Pancreas (tissue), 10 donors: ENCODE measurements at places on chromosomes 11 and 22. TPM values are rescaled to one million over a fixed set of nuclear protein-coding genes. Genes with fewer than 3 reads are reported as not detected.

The RNF141 gene
- polyA plus RNA-seq: 7.8 TPM

DNA sequence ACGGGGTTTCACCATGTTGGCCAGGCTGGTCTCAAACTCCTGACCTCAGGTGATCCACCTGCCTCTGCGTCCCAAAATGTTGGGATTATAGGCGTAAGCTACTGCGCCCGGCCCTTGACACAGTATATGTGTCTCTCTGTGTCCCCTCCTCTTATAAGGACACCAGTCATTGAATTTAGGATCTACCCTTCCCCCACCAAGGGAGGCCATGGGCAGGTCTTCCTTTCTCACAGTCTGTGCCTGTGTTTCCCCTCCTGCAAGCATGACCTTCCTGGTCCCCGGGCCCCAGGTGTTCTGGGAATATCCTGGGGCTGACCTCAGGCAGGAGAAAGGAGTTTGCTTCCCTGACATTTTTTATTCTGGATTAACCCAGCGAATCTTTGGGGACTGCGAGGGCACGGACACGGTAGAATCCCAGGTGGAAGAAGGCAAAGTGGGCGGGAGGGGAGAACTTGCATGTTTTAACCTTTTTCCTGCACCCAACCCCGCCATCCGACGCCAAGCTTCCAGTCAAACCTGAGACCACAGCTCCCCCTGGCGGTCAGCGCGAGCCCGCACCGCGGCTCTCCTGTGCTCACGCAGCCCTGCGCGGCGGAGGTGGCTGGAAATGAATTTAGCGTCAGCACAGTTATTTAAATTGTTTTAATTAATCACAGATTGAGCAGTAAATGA lies 42.1 kb upstream of the ISX start:
- H3K4me3 ChIP-seq: no peak overlapping the region
- no peaks in the 10 kb centered on the region for H3K4me1 ChIP-seq
- no peaks in the 10 kb centered on the region for H3K27me3 ChIP-seq
- H3K27ac ChIP-seq: no peak overlapping the region

DNA sequence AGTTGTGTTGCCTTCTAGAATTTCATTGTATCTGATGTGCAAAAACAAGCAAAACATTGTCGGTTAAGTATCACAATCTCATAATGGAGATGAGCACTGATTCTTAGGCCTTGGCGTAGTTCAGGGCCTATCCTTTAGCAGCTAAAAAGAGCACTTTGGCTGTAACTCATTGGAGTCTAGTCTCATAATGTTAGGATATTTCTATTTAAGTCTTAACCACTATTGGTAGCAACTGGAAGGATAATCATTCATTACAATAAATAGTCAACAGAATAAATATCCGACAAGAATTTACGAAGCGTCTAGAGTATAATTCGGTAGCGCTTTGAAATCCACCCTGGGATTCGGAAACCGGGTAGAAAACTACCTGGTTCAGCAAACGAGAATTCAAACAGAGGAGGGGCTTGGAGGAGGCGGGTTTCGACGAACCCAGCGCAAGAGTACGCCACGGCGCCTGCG lies 461 bp upstream of the EED start:
- H3K27ac ChIP-seq: peak overlapping the region; percentile 99
- peak overlapping the region; percentile 86 for H3K4me3 ChIP-seq
- peak; percentile 87 for DNase-seq
- H3K4me1 ChIP-seq: peaks cover 12% of the 10 kb centered on the region
- H3K27me3 ChIP-seq: no peaks in the 10 kb centered on the region

- DNase-seq: no peak
- no peaks in the 10 kb centered on the region for H3K27me3 ChIP-seq
- H3K4me1 ChIP-seq: no peaks in the 10 kb centered on the region
- no peak overlapping the region for H3K27ac ChIP-seq
These were observed 54.3 kb downstream of the BTG4 start for GRCh38 chr11:111457731-111458368.

GRCh38 chr11:82308979-82309378 lies 424.7 kb downstream of the FAM181B start:
- DNase-seq: no peak
- no peaks in the 10 kb centered on the region for H3K36me3 ChIP-seq
- no peak overlapping the region for H3K27ac ChIP-seq
- H3K4me1 ChIP-seq: no peaks in the 10 kb centered on the region
- no peak overlapping the region for H3K4me3 ChIP-seq

- no peaks in the 10 kb centered on the region for H3K36me3 ChIP-seq
- DNase-seq: no peak
- H3K4me3 ChIP-seq: no peak overlapping the region
- no peak overlapping the region for H3K27ac ChIP-seq
- H3K4me1 ChIP-seq: no peaks in the 10 kb centered on the region
These were observed 29.6 kb upstream of the HSPA8 start for GRCh38 chr11:123091506-123091905.

GRCh38 chr11:123815122-123815521 lies 9.0 kb upstream of the OR6M1 start:
- no peaks in the 10 kb centered on the region for H3K36me3 ChIP-seq
- no peak for DNase-seq
- H3K4me1 ChIP-seq: no peaks in the 10 kb centered on the region
- H3K27ac ChIP-seq: no peak overlapping the region

DNA sequence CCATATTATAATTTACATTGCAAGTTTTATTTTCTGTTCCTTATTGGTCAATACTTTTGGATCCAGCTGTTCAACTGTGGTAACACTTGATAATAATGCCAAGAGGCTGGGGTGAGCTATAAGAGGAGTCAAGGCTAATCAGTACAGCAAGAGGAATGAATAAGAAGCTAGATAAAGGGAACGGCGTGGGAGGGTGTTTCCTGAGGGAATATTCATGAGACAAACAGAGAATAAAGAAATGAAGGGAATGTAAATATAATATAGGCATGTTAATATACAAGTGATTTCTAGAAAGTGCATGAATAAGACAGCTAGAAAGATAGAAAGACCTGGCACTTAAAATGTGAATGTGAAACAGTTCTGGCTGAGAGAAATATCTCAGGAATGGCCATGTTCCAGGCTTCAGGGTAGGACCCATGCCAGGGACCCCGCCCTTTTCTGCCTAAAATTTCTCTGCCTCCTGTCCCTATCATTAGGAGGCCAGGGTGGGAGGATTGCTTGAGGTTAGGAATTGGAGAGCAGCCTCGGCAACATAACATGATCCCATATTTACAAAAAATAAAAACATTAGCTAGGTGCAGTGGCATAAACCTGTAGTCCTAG lies 3.9 kb downstream of the OR51B4 start:
- H3K27me3 ChIP-seq: no peaks in the 10 kb centered on the region
- H3K4me3 ChIP-seq: no peak overlapping the region
- no peaks in the 10 kb centered on the region for H3K36me3 ChIP-seq
- H3K4me1 ChIP-seq: no peaks in the 10 kb centered on the region
- no peak overlapping the region for H3K27ac ChIP-seq

The KRTAP5-2 gene
- polyA plus RNA-seq: 0.15 TPM

DNA sequence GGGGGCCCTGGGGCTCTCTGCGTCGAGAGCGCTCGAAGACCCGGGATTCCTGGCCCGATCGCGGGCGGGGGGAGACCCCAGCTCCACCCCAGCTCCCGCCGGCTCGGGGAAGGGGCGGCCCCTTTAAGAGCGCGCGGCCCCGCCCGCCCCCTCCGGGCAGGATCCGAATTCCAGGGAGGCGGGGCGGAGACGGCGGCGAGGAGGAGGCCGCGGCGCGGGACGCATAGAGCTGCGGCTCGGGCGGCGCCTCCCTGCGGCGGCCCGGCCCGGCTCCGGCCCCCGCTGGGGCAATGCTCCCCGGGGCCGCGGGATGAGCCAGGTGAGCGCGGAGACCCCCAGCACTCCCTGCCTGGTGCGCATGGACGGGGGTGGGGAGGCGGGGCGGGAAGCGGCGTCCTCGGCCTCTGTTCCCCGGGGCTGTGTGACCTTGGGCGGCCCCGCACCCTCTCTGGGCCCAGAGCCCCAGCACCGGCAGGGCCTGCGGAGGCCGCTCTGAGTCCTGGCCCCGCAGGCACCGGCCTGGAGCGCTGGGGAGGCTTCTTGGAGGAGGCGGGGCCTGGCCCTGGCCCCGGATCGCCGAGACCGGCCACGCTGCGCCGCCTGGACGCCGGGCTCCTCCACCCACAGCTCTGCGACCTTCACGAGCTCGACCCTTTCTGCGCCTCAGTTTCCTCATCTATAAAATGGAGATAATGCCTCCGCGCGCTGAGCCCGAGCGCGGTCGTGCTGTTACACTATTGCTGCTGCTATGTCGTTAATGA lies 565 bp downstream of the GAS2L1 start:
- no peaks in the 10 kb centered on the region for H3K27me3 ChIP-seq
- H3K27ac ChIP-seq: peak overlapping the region; percentile 39
- DNase-seq: peak; percentile 76
- peak overlapping the region; percentile 91 for H3K4me3 ChIP-seq

DNA sequence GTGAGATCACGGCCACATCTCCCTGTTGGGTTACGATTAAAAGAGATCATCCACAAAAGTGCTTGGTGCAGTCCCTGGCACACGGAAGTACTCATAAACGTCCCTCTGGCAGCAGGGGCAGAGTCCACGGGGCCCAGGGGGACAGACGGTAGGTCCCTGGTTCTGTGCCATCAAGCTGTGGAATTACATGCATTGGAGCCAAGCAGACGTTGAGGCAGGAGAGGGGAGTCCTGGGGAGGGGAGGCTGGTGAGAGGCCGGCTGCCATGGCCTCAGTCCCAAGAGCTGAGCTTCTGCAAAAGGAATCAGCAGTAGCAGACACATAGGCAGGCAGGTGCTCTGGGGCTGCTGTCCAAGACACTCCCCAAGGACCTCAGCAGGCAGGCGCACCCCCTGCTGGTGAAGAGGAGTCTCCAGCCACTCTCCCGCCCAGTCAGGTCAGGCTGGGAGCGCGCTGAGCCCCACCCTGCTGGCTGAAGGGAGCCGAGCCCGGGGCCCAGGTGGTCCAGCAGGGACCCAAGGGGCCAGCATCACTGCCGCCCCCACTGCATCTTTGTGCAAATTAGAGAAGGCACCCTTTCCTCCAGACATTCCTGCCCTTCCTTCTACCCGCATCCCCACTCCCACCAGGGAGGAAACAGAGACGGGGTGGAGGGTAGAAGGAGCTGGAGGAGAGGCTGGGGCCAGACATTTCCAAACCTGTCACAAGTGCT lies 7.6 kb upstream of the KCTD17 start:
- H3K4me3 ChIP-seq: no peak overlapping the region
- DNase-seq: peak; percentile 89
- H3K27ac ChIP-seq: no peak overlapping the region
- no peaks in the 10 kb centered on the region for H3K36me3 ChIP-seq

GRCh38 chr22:46909237-46910030 lies 147.0 kb downstream of the TBC1D22A start:
- DNase-seq: no peak
- H3K4me3 ChIP-seq: no peak overlapping the region
- H3K36me3 ChIP-seq: no peaks in the 10 kb centered on the region

The FAM180B gene
- not detected for polyA plus RNA-seq

DNA sequence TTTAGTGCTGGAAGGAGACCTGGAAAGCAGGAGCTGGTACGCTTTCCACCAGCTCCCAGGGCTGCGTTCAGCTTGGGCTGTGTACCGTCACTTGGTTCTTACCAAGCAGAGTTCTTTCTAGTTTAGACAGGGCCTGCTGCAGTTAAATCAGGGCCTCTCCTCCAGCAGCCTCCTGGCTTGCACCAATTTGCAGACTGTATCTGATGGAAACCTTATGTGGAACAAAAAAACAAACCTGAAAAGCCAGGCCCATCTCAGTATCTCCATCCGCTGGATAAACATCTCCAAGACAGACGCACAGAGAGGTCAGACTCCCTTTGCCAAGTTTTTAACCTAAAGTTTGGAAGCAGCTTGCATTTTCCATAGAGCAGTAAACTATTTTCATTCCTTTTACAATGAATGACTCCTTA lies 288.6 kb upstream of the SORL1-AS1 start:
- DNase-seq: no peak
- no peaks in the 10 kb centered on the region for H3K4me1 ChIP-seq
- no peak overlapping the region for H3K27ac ChIP-seq
- no peak overlapping the region for H3K4me3 ChIP-seq
- H3K27me3 ChIP-seq: no peaks in the 10 kb centered on the region
- H3K36me3 ChIP-seq: no peaks in the 10 kb centered on the region

The OR6T1 gene
- polyA plus RNA-seq: not detected

The GLYAT gene
- not detected for polyA plus RNA-seq

DNA sequence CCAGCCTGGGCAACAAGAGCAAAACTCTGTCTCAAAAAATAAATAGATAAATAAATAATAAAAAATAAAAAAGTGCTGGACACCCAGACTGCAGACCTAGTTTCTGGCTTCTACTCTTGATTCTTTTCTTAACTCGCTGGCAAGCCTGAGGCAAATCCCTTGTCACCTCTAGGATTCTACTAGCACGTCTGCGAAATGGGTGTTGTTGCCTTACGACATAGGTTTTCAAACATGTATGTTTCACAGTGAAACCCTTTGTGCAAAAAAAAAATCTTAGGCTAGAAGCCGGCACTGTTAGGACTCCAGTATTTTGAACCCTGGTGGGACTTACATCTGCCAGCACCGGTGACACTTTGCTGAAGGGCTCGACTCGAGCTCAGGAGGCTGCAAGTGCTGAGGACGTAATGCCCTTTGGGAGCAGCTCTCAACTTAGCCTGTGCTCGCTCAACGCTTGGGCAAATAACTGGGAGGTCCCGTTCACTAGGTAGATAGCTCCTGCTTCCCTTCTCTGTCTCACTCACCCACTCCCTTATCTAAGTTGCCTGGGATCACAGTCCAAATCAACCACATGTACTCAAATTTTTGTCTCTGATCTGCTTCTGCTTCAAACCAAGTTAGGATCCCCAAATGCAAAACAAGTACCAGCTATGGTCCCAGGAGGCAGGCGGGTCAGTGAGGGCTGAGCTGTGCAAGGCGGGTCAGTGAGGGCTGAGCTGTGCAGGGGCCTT lies 34.7 kb upstream of the MYH9 start:
- no peaks in the 10 kb centered on the region for H3K4me1 ChIP-seq
- H3K36me3 ChIP-seq: no peaks in the 10 kb centered on the region
- no peaks in the 10 kb centered on the region for H3K27me3 ChIP-seq
- H3K27ac ChIP-seq: no peak overlapping the region
- DNase-seq: no peak

DNA sequence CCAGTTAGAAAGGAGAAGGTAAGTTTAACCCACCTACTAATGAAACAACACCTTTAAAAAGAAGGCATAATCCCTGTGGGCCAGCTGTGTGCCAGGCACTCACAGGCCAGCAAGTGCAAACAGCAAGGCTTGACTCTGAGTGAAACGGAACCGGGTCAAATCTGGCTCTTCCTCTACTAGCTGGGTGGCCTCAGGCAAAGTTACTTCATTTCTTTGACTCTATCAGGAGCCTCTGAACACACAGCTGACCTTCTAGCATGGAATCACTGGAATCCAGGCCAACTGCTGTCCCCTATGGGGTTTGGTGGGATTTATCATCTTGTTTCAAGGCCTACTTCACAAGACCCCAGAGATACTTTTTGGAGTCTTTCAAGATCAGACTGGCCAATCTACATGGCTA lies 3.3 kb downstream of the RAB38 start:
- H3K4me1 ChIP-seq: no peaks in the 10 kb centered on the region
- H3K4me3 ChIP-seq: no peak overlapping the region
- H3K36me3 ChIP-seq: no peaks in the 10 kb centered on the region
- H3K27ac ChIP-seq: no peak overlapping the region
- DNase-seq: no peak

DNA sequence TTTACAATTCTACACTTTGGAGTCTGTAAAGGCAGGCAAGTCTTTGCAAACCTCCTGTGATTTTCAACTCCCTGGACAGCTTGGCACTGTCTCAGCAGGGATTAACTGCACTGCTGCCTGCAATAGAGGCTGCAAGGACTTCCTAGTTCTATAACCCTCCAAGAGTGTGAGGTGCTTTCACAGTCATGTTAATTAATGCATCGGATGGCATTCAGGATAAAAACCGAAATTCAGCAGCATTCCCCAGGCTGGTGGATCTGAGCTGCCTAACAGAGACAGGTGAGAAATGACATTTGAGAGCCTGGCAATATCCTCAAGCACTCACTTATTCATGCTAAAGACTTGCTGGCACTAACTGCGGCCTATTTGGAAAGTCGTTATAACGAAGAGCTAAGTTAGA lies 85.0 kb downstream of the LARGE1 start:
- H3K27ac ChIP-seq: no peak overlapping the region
